Mucosa of gallbladder (tissue), 1 donor: ENCODE measurements at places on chromosomes 6 and 20. TPM values are rescaled to one million over a fixed set of nuclear protein-coding genes. Genes with fewer than 3 reads are reported as not detected.

GRCh38 chr6:156848533-156848932 is 71.4 kb downstream of the ARID1B start:
- no peak for DNase-seq

DNA sequence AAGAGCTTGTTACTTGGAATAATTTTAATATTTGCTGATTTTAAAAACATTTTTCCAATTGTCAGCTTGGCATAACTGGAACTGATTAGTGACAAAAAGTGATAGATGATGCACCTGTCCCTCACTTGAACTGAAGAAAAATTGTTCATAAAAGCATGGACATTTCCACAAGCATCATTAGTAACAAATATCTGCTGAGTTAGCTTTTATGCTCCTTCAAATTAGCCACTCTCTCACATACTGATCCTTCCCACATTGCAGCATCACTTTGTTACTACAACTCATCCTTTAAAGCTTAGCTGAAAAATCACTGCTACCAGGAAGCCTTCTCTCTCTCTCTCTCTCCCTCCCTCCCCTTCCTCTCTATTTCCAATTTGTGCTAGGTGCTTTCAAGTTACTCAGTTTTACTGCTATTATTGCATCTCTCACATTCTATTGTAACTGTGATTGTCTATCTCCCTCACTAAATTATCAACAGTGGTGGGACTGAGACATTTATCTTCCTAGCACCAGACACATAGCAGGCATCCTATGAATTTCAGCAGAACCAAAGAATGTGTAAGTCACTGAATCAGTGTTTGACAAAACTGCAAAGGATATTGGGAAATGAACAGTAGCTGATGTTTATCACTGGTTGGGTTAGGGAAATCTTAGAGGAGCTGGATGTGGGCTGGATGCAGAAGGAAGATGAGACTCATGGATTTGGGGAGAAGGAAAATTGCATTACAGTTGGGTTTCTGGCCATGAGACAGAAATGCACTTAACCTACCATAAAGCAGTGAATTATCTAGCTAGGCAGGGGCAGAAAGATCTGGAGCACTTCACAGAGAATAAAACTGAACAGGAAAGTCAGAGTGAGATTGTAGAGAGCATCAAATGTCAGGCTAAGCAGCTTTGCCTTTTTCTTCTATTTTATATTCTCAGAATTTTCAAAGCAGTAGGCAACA is 128.4 kb upstream of the PLN start:
- no peak for DNase-seq

Gene BPIFA1
- not detected for total RNA-seq

Gene RIPPLY2
- total RNA-seq: not detected
